DMS79 treated with DMSO at 0.1 percent for 48 hours (cell line): ENCODE measurements at places on chromosomes 1 and 21.

GRCh38 chr1:163120372-163120771, 51.2 kb downstream of the RGS4 start:
- DNase-seq, result no peak

- no peak for DNase-seq
Observed at GRCh38 chr1:117664314-117664713, 58.5 kb downstream of the TENT5C start.

DNA sequence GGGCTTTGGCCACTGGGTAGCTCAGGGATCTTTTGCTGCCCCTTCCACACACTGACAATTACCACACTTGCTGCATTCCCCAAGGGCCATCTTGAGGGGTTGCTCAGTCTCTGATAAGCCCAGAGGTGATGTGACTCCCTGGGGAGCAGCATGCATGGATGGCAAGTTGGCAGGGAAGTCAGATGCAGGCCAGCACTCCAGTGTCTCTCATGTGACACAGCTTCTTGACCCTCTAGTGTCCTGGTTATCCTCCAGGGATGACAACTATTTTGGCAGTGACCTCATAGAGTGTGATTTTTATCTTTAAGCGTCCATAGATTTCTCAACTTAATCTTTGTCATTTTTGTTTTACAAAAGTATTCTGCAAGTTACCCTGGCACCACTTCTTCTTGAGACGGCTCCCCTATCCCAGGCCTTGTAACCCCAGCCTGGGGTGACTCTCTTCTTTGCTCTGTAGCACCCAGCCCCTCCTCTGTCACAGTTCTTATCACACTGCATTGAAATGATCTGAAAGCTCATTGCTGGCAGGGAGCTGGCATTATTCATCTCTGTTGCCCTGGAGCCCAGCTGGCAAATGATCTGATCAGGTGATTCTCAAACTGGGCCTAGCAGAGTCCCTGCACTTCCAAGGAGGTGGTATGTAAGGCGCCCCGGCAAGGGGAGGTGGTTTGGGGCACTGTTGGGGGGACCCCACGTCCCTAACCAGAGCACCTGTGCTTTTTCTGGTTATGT, 72.6 kb downstream of the TENT5C start:
- DNase-seq, result no peak

DNA sequence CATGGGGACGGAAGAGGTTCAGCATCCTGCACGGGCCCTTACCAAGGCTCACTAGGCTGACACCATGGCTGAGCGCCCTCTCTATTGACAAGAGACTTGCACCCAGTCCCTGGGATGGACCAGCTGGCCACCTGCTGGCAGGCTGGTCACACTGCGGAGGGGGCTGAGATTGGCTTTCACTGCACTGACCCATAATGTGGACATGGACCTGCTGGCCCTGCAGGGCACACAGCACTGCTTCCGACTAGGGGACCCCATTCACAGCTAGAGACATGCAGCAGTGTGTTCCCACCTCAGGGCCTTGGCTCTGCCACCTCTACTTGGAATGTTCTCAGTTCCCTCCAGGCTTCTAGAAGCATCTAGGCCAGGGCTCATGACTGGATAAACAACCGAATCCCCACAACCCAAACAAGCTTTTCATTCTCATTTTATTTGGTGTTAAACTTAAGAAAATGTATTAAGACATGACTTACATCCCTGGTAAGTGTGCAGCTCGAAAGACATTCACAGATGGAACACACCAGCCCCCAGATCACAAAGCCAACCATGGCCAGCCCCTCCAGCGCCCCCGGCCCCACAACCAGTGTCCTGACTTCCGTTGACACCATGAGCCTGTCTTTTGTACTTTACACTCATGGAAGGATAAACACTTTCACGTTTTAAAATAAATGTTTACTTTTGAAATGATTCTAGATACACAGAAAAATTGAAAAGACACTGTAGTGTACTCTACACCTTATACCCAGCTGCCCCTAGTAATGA, 9.3 kb upstream of the SRARP start:
- no peak for DNase-seq

DNA sequence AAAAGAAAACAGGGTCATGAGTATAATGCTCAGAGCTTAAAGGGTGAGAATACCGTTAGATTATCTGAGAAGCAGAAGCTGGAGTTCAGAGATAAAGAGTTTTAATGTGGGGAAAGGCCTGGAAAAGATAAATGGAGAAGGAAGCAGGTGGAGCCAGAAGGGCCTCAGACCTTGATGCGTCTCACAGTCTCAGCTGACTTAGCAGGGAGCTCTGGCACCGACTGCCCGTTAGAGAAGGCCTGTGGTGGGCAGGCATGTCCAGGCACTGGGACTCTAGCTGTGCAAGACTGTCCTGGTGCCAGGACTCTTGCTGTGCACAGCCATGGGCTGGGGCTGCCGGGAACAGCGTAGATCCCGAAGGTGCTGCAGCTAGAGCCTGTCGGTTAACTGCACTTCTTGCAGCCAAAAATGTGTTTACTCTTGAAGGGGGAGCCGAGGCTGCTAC, 3.8 kb upstream of the SLAMF9 start:
- peak; percentile 92 for DNase-seq

DNA sequence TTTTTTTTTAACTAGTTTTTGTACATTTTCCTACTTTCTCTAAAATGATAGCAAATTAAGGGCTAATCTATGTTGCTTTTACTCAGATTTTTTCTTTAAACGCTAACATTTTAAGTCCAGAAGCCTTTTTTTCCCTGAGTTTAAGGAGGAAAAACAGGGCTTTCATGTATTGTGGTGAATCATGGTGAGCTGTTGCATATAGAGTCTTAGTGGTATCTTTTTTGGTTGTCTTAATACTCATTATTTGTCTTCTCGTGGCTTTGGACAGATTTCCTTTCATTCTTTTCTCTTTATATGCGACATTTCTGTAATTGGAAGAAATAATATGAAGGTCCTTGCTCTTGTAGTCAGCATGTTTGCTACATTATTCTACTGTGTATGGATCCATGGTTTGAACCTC, 1015.6 kb downstream of the PLA2G4A start:
- DNase-seq, result no peak

DNA sequence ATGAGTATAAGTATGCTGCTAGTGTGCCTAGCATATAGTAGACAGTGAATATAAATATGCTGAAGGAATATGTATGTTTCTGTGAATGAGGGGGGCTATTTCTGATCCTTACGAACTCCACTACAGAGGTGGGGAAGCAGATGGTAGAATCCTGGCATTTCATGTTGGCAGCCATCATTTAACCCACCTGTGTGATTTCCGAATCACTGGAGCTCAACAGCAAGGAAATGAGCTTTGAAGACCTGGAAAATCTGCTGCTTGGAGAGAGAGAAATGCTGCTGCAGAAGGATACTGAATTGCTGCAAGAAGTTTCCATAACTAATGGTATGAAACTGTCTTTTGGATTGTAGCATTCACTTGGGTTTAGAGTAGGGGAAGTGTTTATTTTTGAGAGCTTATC, 83.5 kb downstream of the RABGAP1L start:
- no peak for DNase-seq

DNA sequence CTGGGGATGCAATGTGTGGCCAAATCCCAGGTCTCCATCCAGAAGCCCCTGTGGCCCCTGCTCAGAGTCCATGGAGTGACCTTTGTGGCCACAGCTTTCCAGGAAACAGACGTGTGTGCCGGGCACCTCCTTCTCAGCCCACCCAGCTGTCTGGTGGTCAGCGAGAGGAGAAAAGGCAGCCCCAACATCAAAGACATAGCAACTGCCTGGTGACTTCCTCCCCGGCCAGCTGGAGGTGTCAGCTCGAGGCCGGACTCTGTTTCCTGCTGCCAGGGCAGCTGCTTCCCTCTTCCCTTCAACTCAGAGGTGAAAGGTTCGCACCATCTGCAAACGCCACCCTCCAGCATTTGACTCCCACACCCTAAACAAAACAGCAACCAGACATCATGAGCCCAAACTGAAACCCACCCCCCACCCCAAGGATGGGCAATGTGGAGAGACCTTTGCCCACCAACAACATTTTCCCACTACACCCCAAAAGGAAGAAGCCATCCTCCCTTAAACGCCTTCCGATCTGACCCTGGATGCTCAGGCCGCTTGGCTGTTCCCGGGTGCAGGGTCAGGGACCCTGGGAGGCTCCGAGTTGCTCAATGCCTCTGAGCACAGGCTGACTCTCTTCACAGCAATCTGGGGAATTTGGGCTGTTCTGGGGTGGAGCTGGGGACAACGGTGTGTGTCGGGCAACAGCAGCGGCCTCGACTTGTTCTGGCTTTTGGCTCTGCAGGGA, 162.3 kb downstream of the PSMG1 start:
- no peak for DNase-seq

GRCh38 chr1:117810553-117810952, 118.9 kb downstream of the GDAP2 start:
- DNase-seq, result no peak

- DNase-seq, result no peak
Observed at GRCh38 chr1:12604114-12604874, 13.7 kb downstream of the DHRS3 start.

- DNase-seq, result no peak
Observed at GRCh38 chr1:3807769-3808168, 11.5 kb upstream of the LRRC47 start.

DNA sequence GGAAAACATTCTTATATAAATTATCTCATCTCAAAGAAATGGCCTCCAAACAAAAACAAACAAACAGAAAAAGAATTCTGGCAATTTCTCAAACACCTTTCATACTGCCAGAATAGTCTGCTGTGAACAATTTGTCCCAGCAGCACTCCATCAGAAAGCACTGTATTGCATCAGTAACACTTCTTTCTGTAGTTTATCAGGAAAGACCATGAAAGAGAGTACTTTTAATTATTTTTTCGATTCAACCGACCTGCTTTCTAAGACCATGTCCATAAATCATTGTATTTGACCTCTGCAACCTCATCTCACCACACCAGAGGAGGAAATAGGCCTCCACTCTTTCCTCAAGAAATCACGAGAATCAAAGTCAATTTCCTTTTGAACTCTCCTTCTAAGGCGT, 1579.9 kb downstream of the MRPL39 start:
- no peak for DNase-seq

GRCh38 chr21:43809853-43810504, 20.6 kb downstream of the RRP1 start:
- no peak for DNase-seq

DNA sequence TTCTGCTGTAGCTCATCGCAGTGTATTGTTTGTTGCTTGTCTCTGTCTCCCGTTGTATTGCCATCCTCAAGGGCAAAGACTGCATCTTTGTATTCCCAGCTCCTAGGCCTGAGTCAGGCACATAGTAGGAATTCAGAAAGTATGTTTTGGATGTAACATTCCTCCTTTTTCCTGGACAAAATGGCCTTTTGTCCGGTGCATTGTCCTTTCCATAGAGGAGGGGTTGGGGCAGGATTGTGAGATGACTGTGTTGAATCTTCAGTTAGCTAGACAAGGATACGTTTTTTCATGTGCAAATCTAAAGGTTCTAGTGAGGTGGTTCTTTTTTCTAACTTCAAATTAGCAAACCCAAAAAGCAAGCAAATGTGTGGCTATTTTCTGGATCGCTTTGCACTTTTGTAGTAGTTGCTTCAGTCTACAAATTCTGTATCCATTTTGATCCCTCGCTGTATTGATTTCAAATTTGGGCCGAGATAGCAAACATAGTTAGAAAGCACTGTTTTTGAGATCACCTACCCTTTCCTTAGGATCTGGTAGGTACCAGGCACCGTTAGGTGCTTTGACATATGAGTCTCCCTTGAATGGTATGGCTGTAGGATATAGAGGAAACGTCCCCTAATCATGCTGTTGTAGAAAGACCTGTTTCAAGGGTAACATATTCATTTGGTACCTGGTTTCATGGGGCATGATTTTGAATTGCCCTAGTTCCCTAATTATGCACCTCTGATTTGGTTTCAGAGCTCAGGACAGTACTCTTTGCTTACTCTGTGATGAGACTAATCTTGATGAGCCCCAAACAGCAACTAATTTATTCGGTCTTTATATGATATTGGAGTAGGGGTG, 1.2 kb downstream of the PPP1R8 start:
- DNase-seq, result peak; percentile 8
